ENCODE measurements at places on chromosomes 6 and 20.

DNA sequence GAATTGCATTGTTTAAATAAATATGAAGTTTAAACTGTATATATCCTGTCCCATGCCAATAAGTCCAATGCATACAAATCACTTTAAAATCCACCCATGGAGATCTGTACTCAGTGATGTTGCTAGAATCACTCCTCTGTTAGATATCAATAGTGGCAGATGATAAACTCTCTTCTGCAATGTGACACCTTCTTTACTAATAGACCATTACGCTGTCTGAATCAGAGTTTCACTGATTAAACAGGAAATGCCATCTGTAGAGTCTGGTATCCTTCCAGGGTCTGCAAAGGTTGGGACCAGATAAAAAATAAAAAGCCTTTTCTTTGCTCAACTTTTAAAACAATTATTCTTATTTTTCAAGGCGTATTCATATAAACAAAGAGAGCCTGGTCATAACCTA is 134.5 kb downstream of the EDN3 start:
- DNase-seq, result no peak

- DNase-seq, result no peak
These were observed 36.6 kb upstream of the HDAC2 start for GRCh38 chr6:114007516-114007915.

- no peak for DNase-seq
These were observed 688.4 kb downstream of the HTR1B start for GRCh38 chr6:76774781-76775384.

GRCh38 chr20:19466206-19466928 is 253.9 kb downstream of the SLC24A3 start:
- DNase-seq, result no peak

- no peak for DNase-seq
These were observed 194.1 kb downstream of the OGFRL1 start for GRCh38 chr6:71482742-71483141.

DNA sequence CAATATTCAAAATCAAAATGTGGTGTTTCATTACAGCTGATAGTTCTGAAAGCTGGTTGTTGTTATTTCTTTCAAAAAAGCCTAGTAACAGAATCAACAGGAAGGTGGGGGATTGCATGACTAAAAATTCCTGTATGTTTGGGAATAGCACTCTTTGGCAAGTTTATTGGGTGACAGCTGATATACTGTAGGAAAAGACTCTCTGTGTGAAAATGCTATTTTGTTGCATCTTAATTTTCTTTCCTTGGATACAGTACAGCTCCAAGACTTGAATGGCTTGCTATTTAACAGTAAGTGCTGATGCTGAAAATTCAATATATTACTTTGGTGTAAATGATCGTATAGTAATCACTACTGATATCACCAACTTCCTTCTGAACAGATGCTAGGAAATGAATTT is 336.1 kb downstream of the KHDRBS2 start:
- DNase-seq, result no peak

DNA sequence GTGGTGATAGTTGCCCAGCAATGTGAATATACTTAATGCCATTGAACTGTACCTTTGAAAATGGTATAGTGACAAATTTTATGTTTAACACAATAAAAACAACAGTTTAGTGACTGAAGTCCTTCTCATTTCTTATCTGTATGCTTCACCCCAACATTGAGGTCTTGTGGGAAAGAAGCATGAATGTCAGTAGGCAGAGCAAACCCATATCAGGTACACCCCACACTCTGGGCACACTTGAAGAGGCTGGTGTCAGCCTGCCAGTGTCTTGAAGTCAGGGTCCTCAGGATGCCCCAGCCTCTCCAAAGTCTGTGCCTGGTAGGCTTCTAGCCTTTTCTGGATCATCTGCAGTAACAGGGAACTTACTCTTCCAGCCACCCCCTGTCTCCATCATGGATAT is 51.2 kb downstream of the CD164 start:
- no peak for DNase-seq

GRCh38 chr6:21189759-21190158 is 403.8 kb upstream of the SOX4 start:
- no peak for DNase-seq

DNA sequence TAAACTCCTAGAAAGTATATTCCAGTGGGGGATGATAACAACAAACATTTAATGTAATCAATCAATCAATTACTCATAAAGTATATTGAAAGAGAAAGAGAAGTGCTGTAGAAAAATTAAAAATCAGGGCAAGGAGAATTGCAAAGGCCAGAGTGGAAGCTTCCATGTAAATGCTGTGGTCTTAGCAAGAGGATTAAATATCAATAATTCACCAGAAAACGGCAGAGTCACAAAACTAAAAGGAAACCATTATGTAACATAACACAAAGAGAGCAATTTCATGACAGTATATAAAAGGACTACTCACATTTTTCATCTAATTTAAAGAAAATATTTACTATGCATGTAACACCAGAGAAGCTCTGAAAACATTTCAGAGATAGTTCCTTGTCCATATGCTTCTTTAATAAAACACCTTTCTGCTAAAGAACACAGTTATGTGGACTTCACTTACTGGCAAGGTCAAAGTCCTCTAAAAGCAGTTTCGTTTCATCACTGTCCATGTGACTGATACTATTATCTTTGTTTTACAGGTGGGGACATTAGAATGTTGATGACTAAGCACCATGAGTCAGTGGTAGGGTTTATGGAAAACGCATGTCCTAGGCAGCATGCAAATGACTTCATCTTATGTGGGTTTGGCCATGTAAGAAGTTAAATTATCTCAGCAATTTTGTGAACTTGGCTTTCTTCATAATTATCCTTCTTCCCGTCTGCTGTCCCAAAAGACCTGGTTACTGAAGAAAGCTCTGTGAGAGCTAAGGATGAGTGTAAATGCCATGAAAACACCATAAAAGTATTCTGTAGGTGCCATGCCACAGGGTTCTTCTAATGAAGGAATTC is 185.8 kb upstream of the TENT5A start:
- no peak for DNase-seq

DNA sequence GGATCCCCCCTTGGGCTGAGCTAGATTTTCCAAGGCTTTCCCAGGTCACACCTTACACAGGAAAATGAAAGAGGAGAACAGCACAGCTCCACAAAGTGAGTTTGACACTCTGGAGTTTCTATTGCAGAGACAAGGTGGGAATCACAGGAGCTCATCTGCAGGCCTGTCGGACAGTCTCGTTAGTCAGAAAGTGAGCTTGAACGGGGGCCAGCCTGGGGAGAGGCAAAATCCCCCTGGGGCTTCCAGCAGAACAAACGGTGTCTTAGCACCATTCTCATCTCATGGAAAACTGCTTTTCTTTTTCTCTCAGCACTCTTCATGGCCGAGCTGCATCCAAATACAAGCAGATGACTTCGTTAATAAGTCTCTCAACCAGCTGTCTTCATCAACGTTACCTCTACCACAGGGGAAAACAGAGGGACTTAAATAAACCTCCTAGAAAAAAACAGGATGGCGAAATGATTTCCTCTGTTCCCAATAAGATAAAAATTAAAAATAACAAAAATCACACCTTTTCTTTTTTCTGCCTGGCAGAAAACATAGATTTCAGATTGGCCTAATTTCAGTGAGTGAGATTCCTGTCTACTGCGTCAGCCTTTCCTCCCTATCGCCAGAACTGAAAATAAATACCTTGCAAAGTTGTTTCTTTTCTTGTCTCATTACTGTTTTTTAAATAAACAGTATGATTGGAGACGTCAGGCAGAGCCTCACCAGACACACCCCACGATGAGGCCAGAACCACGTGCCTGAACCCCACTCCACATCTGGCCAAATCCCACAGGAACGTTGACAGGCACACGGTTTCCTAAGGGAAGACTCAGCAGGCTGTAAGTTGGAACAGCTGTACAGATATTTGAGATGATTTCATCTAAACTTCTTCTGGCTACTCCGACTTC is 219.0 kb downstream of the TTLL2 start:
- no peak for DNase-seq

GRCh38 chr6:37174515-37175331 is 4.8 kb downstream of the PIM1 start:
- no peak for DNase-seq

DNA sequence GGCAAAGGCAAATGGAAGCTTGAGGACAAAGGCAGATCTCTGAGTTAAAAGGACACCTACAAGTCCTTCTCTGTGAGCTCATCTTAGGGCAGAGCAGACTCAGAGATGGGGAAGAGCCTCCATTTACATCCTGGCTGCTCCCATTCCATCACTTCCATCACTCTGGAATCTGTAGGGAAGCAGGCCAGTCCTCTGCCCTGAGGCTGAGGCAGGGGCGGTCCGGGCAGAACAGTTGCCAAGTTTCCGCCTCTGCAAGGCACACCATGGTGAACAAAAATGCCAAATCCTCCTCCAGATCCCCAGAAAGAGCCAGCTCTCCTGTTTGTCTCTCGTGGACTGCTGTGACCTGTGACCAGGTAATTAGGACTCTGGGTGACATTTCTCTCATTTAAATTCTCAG is 209.6 kb upstream of the SSTR4 start:
- DNase-seq, result no peak

DNA sequence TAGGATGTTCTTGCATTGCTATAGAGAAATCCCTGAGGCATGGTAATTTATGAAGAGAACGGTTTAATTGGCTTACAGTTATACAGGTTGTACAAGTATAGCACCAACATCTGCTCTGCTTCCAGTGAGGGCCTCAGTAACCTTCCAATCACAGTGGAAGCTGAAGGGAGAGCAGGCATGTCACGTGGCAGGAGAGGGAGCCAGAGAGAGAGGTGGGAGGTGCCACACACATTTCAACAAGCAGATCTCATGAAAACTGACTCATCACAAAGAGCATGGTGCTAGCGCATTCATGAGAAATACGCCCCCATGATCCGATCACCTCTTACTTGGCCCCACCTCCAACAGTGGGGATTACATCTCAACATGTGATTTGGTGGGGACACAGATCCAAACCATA is 871.2 kb downstream of the TFAP2A start:
- DNase-seq, result no peak

GRCh38 chr20:17168026-17168612 is 58.7 kb upstream of the PCSK2 start:
- DNase-seq, result no peak

- DNase-seq, result no peak
These were observed 249.6 kb upstream of the RIN2 start for GRCh38 chr20:19508449-19508848.

GRCh38 chr6:100228437-100228833 is 234.4 kb upstream of the MCHR2 start:
- no peak for DNase-seq

DNA sequence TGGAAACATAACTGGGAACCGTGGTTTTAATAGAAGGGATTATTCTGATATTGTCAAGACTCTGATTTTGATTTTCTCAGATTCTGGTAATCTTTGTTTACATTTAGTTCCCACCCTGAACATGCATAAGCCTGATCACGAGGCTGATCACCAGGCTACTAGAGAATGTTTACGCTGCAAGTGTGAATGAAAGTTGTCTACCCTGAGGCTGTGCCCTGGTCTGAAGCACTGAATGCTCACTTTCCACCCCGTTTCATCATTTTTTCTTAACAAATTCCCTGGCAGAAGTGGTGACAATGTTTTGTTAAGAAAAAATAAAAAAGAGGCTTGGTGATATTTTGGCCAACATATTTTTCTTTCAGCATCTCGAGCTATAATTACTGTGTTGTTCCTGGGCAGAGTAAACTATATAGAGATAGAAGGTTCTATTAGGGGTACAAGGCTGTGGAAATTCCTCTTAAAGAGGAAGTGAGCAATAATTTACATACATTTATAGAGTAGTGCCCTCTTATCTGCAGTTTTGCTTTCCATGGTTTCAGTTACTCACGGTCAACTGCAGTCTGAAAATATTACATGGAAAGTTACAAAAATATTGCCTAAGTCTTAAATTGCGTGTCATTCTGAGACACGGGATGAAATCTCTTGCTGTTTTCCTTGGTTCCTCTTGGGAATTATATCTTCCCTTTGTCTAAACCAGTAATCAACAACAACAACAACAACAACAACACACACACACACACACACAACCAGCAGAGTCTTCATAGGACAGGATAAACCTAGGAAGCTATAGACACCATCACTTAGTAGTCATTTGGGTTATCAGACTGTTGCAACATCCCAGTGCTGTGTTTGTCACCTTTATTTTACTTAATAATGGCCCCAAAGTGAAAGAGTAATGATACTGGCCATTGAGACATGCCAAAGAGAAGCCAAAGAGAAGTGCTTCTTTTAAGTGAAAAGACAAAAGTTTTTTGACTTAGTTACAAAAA is 566.6 kb upstream of the CITED2 start:
- no peak for DNase-seq

DNA sequence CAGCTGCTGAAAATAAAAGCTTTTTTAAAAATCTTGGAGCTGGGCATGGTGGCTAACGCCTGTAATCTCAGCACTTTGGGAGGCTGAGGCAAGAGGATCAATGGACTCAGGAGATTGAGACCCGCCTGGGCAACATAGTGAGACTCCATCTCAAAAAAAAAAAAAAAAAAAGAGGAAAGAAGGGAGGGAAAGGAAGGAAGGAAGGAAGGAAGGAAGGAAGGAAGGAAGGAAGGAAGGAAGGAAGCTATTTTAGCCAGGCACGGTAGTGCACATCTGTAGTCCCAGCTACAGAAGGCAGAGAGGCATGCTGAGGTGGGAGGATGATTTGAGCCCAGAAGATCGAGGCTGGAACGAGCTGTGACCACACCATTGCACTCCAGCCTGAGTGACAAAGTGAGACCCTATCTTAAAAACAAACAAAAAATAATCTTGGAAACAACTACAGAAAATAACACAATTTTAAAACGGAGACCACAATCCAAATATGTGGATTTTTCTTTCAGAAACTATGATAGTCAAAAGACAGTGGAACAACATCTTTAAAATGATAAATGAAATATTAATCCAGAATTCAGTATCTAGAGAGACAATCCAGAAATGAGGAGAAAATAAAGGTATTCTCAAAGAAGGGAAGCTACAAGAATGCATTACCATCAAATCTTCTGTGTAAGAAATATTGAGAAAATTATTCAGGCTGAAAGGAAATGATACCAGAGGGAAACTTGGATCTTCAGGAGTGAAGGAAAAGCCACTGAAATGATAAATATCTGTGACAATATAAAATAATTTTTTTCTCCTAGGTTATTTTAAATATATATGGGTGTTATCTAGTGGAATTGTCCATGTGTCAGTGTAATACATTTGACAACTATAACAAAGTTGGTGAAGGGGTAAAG is 182.0 kb downstream of the GPX5 start:
- no peak for DNase-seq

GRCh38 chr6:834866-835265 is 141.9 kb upstream of the EXOC2 start:
- no peak for DNase-seq

DNA sequence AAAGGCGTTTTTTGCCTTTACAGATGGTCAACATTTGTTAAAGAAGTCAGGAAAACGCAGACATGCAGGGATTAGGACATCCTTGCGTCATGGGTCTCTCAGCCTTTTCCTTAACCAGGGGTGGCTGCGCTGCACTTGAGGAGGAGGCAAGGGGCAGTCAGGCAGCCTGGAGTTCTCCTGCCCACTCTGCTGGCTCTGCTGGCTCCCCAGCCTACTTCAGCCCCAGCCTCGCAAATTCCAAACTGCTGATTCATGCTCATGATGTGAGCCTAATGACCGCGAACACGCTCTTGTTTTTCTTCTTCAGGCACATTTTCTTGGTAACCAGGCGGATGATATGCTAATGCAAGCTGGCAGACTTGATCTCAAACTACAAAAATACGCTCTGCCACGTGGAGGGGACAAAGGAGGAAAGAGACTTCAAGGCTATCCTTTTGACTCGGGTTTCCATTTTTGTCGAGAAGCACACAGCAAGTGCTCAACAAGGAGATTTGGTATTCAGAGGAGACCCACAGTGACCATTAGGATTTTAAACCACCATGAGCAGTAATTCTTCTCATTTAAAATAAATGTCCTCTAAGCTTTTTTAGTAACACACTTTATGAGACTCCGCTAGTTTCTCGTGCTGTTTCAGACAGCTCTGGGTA is 290.3 kb upstream of the STXBP5 start:
- DNase-seq, result no peak

GRCh38 chr6:144364782-144365181 is 79.6 kb downstream of the UTRN start:
- DNase-seq, result no peak
